Fibroblast of lung (primary cell): ENCODE measurements at places on chromosomes 11 and 22.
A peak's percentile ranks its signal among the peaks of the same experiment; 100 is the strongest.

DNA sequence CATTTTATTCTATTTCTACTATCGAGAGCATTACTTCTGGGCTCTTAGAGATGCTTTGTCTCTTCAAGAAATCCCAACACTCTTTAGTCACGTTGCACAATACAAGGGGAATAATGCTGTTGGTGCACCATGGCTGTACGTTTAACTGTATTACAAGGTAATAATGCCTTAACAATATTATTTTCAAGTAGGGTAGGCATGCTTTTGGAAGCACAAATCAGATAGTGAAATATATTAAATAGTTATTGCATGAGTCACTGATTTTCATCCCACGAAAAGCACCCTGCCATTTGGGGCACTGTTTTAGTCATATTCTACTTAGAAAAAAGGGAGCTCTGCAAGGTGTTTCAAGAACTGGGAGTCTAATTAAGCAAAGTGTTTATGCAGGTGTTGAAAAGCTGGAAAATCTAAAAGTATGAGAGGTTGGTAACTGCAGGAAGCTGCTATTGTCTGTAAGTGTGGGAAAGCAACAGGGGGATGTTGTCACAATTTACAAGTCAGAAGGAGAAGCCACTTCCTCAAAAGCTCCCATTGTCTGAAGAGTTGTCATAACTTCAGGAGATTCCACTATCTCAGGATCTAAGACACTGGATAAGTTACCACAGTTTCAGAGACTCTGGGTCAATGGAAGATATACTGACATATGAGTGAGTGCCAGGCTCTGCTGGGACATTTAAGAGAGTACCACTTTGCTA lies 218.2 kb downstream of the JRKL start:
- DNase-seq, result no peak

GRCh38 chr22:29312218-29313125 lies 3.0 kb downstream of the RASL10A start:
- DNase-seq, result no peak

DNA sequence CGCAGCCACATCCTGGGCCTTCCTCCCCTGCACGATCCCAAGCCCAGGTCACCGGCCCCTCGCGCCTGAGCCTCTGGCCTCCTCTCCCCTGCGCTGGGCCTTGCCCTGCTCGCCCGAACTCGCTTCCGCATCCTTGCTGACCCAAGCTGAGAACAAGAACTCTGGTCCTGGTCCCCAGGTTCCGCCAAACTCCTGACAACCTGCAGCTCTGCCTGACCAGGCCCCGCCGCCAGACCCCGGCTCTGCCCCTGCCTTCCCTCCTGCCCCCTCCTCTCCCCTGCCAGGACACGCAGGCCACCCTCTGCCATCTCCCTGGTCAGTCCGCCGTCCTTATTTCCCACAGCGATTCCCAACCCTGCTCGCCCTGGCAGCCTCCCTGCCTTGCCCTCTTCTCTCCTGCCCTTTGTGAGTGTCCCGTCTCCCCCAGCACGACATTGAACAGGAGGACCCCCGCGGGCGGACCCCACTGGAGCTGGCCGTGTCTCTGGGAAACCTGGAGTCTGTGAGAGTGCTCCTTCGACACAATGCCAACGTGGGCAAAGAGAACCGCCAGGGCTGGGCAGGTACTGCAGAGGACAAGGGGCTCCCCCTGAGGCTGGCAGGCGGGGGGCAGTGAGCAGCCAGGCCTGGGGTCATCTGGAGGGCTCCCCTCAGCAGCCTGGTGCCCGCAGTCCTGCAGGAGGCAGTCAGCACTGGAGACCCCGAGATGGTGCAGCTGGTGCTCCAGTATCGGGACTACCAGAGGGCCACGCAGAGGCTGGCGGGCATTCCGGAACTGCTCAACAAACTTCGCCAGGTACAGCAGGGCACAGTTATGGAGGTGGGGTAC lies 762 bp downstream of the ANKRD13D start:
- DNase-seq, result no peak

DNA sequence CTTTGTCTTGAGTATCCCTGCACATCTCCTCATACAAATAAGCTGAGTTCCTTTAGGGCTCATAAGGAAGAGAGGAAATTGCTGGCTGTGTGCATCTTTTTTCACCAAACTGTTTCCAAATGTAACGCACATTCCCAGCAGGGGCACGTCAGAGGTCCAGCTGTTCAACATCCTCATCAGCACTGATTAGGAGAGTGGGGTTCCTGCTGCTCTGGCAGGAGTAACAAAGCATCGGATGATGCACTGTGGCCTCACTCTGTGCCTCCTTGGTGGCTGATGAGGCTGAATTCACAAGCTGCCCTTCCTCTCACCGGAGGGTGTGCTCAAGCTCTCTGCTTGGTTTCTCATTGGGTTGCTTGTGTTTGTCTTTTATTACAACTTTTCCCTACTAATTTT lies 35.5 kb upstream of the SLC25A1 start:
- peak; percentile 72 for DNase-seq

GRCh38 chr11:76135491-76135890 lies 70.8 kb downstream of the WNT11 start:
- DNase-seq, result peak; percentile 47
